T follicular helper cell (primary cell): ENCODE measurements at places on chromosomes 3 and 15.

GRCh38 chr15:81766829-81767475, 278.9 kb downstream of the MEX3B start:
- DNase-seq: no peak

DNA sequence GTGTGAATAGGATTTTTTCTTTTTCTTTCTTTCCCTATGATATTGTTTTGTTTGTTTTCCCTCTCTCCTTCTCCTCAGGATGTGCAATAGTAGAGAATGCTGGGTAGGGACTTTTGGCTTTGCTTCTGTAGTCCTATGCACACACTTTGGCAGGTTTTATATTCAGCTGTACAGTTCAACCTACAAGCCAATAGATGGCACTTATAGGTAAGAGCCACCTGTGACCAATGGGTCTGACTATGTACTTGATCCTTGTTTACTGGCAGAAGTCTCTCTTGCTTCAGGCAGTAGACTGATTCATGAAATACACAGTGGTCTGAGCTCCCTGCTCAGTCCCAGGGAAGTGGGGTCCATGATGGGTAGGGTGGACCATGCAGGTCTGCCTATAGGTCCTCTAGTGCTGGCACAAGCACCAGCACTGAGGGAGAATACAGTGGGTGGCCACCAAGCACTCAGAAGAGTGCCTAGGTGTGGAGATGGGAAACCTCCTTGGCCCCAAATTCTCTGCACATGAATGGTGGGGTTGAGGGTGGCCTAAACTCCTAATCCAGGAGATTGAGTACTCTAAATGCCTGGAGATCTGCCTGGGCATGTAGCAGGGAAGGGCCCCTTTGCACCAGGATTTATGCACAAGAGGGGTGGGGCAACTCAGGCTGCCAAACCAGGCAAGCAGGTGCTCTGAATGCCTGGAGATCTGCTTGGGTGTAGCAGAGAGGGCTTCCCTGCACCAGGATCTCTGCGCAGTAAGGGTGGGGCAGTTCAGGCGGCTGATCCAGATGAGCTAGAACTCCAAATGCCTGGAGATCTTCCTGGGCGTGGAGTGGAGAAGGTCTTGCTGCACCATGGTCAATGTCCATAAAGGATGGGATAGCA, 176.1 kb downstream of the DOCK3 start:
- no peak for DNase-seq

DNA sequence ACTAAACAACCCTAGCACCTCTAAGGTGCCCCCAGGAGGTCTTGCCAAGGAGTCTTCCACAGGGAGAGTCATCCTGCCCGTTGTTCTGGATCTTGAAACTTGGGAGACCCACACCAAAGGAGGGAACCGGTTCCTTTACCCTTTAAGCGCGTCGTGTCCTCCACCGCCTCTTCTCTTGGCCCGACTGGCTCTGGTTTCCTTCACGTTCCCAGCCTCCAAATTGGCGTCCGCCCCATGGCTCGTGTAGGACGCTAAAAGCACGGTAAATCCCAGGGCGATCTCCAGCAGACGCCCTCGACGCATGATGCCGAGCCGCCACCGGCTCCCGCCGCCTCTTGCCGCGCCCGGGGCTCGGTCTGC, 1.1 kb downstream of the FBN1 start:
- no peak for DNase-seq

GRCh38 chr15:67025719-67026609, 39.4 kb upstream of the SMAD3 start:
- no peak for DNase-seq

DNA sequence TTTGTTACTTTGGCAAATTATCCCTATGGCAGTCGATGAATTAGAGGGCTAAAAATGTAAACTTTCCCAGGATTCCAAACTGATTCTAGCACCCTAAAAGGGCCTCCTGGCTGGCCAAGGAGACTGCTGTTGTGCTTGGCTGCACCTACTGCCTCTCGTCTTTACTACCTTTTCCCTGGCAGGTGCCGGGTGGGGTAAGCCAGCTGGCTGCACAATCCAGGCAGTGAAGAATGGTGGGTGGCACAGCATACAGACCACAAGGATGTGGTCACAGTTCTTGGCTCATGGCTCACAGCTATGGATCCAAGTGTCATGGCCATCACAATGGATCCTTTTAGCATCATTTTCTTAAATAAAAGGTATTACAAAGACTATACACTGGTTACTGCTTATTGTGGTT, 20.7 kb upstream of the SLC25A26 start:
- no peak for DNase-seq

- DNase-seq: no peak
Observed at GRCh38 chr3:51819709-51820406, 40.8 kb upstream of the IQCF6 start.

- no peak for DNase-seq
Observed at GRCh38 chr3:46733026-46733800, 15.5 kb upstream of the PRSS50 start.

DNA sequence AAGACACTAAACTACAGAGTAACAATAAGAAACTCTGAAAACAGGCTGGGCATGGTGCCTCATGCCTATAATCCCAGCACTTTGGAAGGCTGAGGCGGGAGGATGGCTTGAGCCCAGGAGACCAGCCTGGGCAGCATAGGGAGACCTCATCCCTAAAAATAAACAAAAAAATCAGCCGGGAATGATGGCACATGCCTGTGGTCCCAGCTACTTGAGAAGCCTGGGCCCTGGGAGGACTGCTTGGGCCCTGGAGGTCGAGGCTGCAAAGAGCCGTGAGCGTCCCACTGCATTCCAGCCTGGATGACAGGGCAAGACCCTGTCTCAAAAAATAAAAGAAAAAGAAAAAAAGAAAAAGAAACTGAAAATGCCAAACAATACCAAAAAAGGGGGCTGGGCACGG, 55.4 kb downstream of the TMCC1 start:
- DNase-seq: no peak

DNA sequence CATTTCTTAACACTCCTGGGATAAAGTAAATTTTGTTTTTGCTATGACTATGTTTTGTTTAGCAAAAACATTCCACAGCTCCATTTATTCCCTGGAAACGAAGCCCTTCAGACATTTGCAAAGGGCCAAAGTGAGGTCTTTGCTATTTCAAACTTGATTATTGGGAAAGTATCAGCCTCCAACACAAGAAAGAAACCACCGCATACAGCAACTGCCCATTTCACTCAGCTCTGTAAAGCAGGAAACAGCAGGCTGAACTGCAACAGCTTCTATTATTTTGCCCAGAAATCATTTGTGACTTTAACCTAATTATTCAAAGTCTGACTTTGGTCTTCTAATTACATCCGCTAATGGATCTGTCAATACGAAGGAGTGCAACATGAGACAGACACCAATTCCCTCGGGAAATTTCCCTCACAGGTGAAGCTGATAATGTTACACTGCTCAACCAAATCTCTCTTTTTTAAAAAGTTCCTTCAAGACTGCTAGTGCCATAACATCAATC, 72.1 kb downstream of the RFTN1 start:
- no peak for DNase-seq

DNA sequence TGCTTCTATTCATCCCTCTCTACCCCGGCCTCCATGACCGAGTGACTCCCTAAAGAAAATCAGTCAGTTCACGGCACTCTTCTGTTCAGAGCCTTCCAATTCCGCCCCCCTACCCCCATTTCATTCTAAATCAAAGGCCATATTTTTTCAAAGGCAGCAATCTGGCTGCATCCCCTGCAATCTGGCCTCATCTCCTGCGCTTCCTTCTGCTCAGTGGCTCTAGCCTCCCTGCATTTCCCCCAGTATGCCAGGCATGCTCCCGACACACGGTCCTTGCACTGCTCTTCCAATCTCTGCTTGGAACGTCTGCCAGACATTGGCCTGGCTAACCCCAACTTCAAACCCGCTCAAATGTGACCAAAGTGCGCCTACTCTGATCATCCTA, 67.7 kb downstream of the EXOG start:
- DNase-seq: no peak

DNA sequence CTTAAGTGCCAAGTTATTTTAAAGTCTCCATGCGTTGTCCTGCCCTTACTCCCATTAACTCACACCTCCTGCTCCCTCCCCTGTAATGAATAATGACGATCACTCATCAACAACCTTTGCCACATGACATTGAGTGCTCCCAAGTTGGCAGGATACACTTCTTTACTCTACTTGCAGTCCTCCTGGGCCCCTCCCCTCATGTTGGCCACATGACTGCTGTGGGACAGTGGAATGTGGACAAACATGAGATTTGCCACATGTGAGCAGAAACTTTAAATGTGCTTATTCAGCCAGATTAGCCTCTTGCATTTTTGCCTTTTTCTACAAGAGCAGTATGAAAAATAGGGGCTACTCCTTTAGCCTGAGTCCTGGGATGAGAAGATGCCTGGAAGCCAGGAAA, 167.9 kb downstream of the DCLK3 start:
- no peak for DNase-seq

DNA sequence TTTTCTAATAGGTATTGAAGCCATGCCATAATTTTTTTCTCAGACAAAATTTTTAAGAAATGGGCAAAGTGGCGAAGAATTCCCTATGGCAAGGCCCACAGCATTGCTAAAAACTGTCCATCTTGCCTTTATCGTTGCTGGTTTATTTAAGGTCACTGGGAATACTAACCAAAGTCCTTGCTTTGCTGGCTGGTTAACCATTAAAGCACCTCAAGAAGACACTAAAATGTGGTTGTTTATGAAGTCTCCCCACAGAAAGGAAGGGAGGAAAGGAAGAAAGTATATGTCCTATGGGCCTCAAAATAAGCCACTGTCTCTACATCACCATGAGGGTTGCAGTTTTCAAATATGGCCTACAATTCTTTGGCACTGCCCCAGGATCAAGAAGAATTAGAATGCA, 13.2 kb downstream of the SH3BP5 start:
- no peak for DNase-seq

DNA sequence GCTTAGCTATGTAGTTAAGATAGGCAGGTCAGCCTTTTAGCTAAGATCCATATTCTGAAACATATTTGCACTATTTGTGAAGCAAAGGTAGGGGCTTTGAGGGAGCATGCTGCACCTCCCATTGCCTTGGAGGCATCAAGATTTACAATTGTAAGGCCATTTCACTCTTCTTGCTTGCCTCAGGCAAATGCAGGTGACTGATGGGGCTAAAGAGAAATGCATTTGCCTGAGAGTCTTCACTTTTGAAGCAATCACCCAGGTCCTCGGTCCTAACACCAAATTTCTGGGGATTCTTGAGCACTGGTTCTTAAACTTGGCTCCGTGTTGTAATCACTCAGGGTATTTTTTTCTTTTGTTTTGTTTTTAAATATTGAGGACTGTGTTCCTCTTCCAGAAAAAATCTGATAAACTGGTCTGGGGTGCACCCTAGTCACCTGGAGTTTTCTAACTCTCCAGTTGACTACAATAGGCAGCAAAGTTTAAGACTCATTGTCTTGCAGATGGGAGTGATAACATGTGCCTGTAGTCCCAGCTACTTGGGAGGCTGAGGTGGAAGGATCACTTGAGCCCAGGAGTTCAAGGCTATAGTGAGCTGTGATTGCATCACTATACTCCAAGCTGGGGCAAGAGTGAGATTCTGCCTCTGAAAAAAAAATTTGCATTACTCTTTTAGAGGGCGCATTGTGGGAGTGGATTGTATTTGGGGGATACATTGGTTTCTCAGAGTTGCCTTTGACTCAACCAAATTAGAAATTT, 68.1 kb downstream of the EOMES start:
- no peak for DNase-seq

DNA sequence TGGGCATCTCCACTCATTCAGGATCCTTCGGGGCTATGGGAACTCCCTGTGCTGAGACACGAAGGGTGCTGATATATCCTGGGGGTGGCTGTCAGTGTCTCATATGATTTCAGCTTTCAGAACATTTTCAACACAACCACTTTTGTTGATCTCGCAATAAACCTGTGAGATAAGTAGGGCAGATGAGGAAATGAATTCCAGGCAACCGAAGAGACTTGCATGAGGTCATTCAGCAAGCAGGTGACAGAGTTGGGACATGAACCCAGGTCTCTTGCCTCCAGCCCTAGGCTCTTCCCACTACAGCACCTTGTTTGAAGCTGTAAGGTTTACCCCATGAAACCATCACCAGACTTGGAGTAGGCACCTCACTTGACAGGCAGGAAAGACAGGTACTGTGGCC, 16.6 kb downstream of the DUOX1 start:
- DNase-seq: no peak

- DNase-seq: no peak
Observed at GRCh38 chr15:36809380-36809779, 230.0 kb downstream of the CDIN1 start.

DNA sequence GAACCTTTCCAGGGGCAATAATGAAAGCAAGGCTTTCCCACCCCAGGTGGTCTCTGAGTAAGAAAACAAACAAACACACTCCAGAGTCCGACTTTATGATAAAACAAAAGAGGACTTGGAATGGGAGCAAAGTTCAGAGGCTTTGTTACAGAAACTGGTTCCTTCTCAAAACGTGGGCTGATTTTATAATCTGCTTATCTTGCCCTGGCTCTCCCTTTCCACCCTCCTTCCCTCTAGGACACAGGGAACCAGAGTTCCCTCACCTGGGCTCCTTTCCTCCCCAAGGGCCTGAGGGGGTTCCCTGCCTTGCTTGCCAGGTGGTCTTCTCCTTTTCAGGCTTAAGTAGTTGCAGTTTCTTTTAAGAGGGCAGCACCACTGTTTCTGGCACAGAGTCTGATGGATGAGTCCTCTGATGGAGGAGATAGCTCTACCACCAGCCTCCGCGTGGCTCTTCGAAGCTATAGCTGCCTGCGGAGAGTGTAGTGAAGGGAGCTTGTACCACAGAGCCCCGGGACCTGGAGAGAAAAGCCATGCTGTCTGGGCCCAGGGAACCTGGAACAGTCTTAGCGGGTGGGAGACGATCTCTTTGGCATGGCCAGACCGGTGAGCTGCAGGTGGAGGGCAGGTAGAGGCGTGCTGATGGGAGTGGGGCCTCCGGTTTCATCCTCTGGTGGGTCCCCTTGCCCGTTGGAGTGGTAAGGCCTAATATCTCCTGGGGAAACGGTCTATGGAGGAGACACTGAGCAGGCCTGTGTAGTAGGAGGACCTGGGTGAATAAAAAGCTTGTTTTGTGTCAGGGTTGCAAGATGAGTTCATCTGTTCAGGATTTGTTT, 68.7 kb downstream of the SMAD6 start:
- no peak for DNase-seq

DNA sequence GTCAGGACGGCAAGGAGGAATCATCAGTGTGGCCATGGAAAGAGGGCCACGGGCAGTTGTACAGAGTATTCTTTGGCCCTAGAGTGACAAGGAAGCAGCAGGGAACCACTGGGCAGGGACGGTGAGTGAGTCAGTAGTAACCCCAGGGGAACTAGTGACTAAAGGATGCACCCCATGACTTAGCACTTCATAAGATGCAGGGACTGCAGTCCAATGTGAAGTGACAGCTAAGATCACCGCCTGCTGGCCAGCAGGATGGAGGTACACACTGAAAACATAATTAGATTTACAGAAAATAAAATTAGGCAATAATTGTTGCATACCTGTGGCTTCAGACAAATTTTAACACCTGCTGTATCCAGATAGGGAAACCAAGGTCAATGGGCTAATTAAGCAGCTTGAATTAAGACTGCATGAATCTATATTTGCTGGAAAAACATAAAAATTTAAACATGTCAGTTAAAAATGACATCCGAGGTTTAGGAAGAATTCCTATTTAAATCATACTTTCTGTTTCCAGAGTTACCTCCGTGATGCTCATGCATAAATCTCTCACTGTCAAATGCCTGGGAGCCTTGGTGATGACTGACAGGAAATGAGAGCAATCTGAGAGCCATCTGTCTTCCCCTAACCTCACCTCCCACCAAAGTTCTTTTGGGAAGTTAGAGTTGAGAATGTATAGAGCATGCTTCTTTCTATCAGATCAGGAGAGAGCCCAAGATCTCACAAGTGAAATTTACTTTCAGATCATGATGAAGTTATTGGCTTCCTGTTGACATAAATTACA, 56.5 kb downstream of the DCLK3 start:
- DNase-seq: no peak

GRCh38 chr3:113086560-113087461, 96.0 kb downstream of the GTPBP8 start:
- no peak for DNase-seq
